MM.1S (cell line): ENCODE measurements at places on chromosomes 1 and 21.

GRCh38 chr1:16266411-16267118 lies 29.6 kb upstream of the CPLANE2 start:
- no peaks in the 10 kb centered on the region for H3K36me3 ChIP-seq
- no peak overlapping the region for H3K27ac ChIP-seq
- H3K4me1 ChIP-seq = no peaks in the 10 kb centered on the region
- DNase-seq = no peak

DNA sequence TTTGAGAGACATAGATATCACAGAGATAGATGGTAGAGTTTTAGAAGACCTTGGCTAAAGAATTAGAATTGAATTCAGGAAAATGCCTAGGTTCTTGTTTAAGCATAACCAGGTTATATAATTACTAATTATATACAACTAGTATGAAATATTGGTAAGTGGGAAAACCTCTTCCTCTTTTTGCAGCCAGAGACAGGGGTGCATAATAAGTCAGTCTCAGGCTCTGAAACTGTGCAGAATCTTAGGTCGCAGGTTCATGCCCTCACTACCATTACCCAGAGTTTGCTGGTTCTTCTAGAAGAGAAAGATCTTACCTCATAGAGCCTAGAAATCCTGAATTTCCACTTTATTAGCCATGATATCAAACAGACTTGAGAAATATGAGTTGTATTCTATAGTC lies 183.3 kb downstream of the NEK7 start:
- DNase-seq = no peak
- H3K4me3 ChIP-seq = no peak overlapping the region
- H3K4me1 ChIP-seq = no peaks in the 10 kb centered on the region
- H3K36me3 ChIP-seq = no peaks in the 10 kb centered on the region

- no peaks in the 10 kb centered on the region for H3K36me3 ChIP-seq
- DNase-seq = peak; percentile 58
- no peak overlapping the region for H3K27ac ChIP-seq
- H3K27me3 ChIP-seq = no peaks in the 10 kb centered on the region
- no peak overlapping the region for H3K4me3 ChIP-seq
These were observed 79.7 kb upstream of the MARK1 start for GRCh38 chr1:220448217-220448616.

GRCh38 chr1:27318136-27318535 lies 3.8 kb upstream of the TMEM222 start:
- H3K27me3 ChIP-seq = peaks cover 6% of the 10 kb centered on the region; the same call in 1 of the 2 replicates
- H3K4me1 ChIP-seq = peaks cover 2% of the 10 kb centered on the region; the same call in 1 of the 2 replicates

DNA sequence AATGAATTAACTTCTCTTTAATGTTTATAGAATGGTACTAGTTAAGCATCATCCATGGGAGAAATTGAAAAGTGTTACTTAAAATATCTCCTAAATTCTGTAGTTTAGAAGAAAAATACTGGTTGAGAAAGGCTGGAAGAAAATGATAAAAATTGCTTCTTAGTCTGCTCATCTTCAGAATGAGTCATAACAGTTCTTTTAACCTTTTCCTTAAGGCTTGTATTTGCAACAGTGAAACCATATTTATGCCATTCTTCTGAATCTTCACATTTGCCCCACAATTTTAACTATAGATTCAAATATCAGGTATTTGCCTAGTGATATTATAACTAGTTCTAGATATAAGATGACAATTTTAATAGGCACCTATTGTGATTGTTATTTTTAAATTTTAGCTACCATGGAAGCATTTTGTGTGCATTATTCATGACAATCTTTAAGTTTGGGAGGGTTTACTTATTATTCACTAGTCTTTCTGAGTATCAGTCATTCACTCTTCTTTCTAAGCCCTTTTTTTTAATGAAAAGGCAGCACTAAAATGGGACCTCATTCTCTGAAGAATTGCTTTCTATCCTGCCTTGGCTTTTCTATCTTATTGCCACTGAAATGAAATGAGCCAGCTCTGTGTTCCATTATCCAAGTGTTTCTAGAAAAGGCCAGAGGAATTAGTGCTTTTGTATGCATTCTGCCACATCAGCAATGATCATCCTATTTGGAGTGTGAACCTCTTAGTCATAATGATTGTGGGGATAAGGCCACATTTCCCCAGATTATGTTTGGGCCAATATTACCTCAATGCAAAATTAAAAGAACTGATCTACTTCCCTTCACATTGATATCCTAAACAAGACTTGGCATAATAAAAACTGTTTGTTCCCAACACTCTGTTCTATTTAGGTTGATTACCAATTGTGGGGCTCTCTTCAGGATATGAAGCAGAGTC lies 58.4 kb downstream of the SAMSN1 start:
- H3K4me3 ChIP-seq = no peak overlapping the region
- DNase-seq = no peak
- no peak overlapping the region for H3K27ac ChIP-seq

- no peak overlapping the region for H3K4me3 ChIP-seq
- no peak for DNase-seq
- no peaks in the 10 kb centered on the region for H3K27me3 ChIP-seq
- H3K4me1 ChIP-seq = peaks cover 50% of the 10 kb centered on the region
- no peak overlapping the region for H3K27ac ChIP-seq
These were observed 847 bp upstream of the RORC start for GRCh38 chr1:151832318-151832980.

DNA sequence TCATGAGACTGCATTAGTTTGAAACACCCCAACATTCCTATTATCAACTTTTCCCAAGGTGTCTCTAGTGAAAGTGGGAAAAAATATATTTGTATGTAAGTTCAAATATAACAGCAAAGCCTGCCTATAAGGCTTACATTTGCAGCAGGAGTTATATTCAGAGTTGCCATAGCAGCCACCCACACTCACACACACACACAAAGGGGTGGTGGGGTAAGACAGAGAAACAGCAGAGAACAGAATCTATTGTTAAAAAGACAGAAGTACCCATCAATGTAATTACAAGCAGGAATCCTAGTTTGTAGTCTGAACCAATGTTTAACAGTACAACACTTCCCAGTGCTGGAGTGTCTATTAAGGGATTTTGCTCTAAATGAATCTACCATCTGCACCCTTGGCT lies 55.0 kb downstream of the PLPPR5 start:
- no peak overlapping the region for H3K27ac ChIP-seq
- H3K4me1 ChIP-seq = no peaks in the 10 kb centered on the region
- no peak overlapping the region for H3K4me3 ChIP-seq
- no peaks in the 10 kb centered on the region for H3K27me3 ChIP-seq
- DNase-seq = no peak

GRCh38 chr1:145997718-145998023 lies 1.3 kb upstream of the TXNIP start:
- H3K36me3 ChIP-seq = peaks cover 23% of the 10 kb centered on the region
- peaks cover 47% of the 10 kb centered on the region for H3K4me1 ChIP-seq
- peak; percentile 55 for DNase-seq
- peak overlapping the region; percentile 89 for H3K27ac ChIP-seq
- no peaks in the 10 kb centered on the region for H3K27me3 ChIP-seq

DNA sequence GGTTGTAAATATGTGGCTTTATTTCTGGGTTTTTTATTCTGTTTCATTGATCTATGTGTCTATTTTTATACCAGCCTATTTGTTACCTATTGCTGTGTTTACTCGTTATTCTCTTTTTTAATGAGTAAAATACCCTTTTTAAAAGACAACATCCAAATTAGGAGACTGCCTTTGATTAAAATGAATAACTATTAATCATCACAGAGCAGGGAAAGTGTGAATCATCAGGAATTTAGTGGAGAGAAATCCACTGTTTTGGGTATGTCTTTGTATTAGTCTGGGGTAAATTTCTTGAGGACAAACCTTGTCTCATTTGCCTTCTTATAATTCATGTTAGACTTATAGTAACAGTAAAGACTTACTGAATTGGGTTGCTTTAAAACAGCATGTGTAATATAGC lies 12.1 kb downstream of the DISC1 start:
- no peak for DNase-seq
- H3K4me3 ChIP-seq = no peak overlapping the region
- H3K4me1 ChIP-seq = no peaks in the 10 kb centered on the region
- no peaks in the 10 kb centered on the region for H3K36me3 ChIP-seq
- no peak overlapping the region for H3K27ac ChIP-seq
- H3K27me3 ChIP-seq = no peaks in the 10 kb centered on the region

DNA sequence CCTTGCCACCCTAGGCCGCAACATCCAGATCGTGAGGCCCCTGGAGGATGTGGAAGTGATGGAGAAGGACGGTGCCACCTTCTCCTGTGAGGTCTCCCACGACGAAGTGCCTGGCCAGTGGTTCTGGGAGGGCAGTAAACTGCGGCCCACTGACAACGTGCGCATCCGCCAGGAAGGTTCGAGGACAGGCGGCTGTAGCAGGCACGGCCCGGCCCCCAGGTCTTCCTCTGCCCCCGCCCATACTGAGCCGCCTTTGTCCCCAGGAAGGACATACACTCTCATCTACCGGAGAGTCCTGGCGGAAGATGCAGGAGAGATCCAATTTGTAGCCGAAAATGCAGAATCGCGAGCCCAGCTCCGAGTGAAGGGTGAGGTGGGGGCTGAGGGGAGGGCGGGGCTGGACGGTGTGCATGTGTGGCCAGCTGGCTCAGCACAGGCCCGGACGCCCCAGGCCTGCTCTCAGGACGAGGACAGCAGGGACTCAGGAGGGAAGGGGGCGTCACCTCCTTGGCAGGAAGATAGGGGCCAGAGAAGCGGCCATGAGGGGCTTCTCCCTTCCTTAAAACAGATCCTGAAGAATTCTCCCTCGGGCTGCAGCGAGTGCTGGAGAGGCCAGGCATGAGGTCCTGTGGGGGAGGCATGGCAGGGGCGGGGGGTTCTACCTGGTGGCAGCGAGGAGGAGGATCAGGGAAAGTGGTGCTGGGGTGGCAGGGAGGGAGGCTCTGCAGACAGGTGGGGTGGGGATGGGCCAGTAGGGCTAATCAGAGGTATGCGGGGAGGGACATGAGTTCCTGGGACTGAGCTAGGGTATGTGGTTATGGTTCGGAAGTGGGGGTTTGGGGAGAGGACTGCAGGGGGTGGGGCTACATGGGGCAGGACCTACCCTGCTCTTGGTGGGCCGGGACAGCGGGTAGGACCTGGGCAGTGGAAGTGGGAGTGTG lies 69.9 kb downstream of the OBSCN start:
- no peak overlapping the region for H3K27ac ChIP-seq
- no peaks in the 10 kb centered on the region for H3K36me3 ChIP-seq
- H3K4me3 ChIP-seq = no peak overlapping the region
- H3K4me1 ChIP-seq = no peaks in the 10 kb centered on the region
- no peaks in the 10 kb centered on the region for H3K27me3 ChIP-seq

- no peaks in the 10 kb centered on the region for H3K27me3 ChIP-seq
- H3K4me1 ChIP-seq = peaks cover 5% of the 10 kb centered on the region
- no peak overlapping the region for H3K4me3 ChIP-seq
- H3K27ac ChIP-seq = no peak overlapping the region
- no peak for DNase-seq
These were observed 32.4 kb upstream of the PGBD5 start for GRCh38 chr1:230458509-230458908.

DNA sequence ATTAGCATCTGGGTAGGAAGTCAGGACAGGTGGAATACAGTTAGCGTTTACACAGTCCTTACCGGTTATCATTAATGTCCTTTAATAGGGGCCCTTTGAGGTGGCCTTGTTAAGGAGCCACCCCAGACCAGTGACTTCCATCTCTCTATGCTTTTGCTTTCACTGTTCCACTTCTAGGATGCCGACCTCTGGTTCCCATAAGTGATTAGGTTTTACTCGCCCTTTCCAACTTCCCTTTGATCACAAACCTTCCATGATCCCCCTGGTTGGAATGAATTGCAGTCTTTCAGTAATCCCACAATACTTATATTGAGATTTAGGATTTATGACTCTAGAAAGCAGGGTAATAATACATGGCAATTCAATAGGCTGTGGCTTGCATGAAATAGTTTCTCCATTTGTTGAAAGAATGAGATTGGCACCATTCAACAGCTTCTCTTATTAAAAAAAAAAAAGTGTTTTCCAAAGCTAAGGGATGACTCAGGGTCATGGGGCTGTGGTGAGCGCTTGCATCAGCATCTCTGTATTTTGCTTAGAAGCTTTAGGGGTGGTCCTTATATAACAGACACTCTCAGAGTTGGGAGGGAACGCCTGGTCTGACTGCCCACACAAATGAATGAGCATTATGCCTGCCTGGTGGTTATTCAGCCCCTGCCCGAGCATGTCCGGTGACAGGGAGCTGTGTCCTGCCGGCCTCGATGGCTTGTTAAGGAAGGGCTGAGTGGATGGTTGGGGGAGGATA lies 110.5 kb downstream of the CNIH3 start:
- no peak for DNase-seq
- no peaks in the 10 kb centered on the region for H3K27me3 ChIP-seq
- no peak overlapping the region for H3K27ac ChIP-seq
- H3K4me1 ChIP-seq = no peaks in the 10 kb centered on the region
- H3K36me3 ChIP-seq = no peaks in the 10 kb centered on the region
- H3K4me3 ChIP-seq = no peak overlapping the region

- no peak within 1 kb of the TSS for H3K27ac ChIP-seq
- H3K4me1 ChIP-seq = no peaks in the 10 kb centered on the region
- H3K36me3 ChIP-seq = no peaks in the 10 kb centered on the region
- no peaks in the 10 kb centered on the region for H3K27me3 ChIP-seq
- DNase-seq = peak; percentile 70
- H3K4me3 ChIP-seq = peak within 1 kb of the TSS; percentile 74
These were observed at the start of gene RHOU for GRCh38 chr1:228734881-228735801. Gene RHOU (plus strand): TSS chr1:228735479. CDS start chr1:228735743, 264 bp downstream.

- DNase-seq = no peak
- H3K27ac ChIP-seq = no peak overlapping the region
- no peak overlapping the region for H3K4me3 ChIP-seq
- no peaks in the 10 kb centered on the region for H3K36me3 ChIP-seq
- no peaks in the 10 kb centered on the region for H3K27me3 ChIP-seq
These were observed 866.0 kb downstream of the LTN1 start for GRCh38 chr21:28126521-28127174.

DNA sequence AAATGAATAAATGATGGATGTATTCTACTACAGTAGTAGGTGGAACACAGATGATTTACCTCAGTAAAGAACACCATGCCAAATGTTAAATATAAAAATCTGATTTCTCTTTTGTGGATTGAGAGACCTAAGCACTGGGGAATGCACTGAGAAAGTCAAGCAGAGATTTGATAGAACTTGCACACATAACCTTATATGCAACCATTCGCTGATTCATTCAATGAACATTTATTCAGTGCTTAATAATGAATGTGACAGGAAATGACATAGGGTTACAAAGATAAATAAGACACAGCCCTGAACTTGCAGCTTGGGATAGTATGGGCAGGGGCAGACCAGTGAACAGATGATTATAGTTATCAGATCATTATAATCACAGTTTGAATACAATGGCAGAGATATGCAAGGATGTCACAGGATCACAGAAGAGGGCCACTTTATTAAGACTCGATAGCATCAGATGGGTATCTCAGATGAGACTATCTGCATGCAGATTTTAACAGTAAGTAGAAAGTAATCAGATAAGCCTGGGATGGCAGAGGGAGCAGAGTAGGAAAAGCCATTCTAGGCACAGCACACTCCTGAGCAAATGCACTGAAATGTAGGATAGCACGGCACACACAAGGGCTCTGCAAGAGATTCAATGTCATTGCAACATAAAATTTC lies 169.4 kb downstream of the ASTN1 start:
- H3K27ac ChIP-seq = no peak overlapping the region
- no peak overlapping the region for H3K4me3 ChIP-seq
